ENCODE measurements at places on chromosomes 13 and 19.

GRCh38 chr13:32737679-32738078 is 151.4 kb downstream of the PDS5B start:
- no peak for DNase-seq

DNA sequence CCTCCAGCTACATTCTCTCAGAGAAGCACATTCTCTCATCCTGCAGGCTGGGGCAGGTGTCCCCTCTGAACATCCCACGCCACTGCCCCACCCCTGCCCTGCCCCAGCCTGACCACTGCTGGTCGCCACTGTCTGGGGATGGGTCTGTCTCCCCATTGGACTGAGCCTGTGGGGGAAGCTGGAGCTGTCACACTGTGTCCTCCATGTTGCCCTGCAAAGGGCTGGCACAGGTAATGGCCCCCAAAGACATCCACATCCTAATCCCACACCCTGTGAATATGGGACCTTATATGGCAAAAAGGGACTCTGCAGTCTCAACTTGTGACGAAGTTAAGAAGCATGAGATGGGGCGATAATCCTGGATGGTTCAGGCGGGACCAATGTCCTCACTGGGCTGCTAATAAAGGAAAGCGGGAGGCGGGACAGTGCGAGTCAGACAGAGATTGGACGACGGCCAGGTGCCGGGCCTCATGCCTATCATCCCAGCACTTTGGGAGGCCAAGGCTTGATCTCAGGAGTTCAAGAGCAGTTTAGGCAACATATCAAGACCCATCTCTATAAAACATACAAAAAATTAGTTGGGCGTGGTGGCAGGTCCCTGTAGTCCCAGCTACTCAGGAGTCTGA is 9.1 kb downstream of the AP2S1 start:
- no peak for DNase-seq

DNA sequence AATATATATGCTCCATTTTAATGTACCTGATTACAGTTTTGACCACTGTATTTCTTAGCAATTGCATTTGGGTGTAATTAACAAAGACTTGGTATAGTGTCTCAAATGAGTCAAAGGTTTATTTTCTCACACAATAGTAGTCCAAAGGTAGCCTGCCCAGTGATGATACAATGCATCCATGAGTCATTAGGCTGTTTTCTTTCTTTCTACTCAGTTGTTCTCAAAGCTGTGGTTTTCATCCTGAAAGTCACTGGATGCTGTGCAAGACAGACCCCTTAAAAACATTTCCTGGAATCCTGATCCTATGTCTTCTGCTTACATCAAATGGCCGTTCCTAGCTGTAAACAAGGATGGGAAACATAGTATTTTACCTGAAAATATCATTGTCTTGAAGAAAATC is 651.2 kb upstream of the MIR17HG start:
- no peak for DNase-seq

GRCh38 chr13:76213423-76213904 is 577.3 kb downstream of the LMO7 start:
- no peak for DNase-seq

GRCh38 chr13:48493066-48493765 is 39.7 kb downstream of the RCBTB2 start:
- no peak for DNase-seq

GRCh38 chr19:11053817-11054195 is 35.5 kb upstream of the LDLR start:
- DNase-seq = no peak

GRCh38 chr13:102729560-102730270 is 34.9 kb upstream of the METTL21C start:
- DNase-seq = no peak

- no peak for DNase-seq
Measured at GRCh38 chr19:10085641-10086590, at the start of gene SHFL. SHFL (plus strand) TSS chr19:10086317; CDS start chr19:10086428, 111 bp downstream.

DNA sequence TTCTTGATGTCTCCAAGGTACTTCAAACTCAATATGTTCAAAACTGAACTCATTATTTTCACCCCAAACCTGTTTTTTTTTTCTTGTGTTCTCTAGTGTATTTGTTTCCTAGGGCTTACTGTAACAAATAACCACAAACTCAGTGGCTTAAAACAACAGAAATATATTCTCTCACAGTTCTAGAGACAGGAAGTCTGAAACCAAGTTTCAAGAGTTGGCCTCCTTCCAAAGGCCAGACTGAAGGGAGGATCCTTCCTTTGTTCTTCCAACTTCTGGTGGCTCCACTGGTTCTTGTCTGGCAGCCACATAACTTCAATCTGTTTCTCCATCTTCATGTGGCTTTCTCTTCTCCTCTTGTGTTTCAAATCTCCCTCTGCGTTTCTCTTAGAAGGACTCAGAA is 62.0 kb upstream of the PDCD5 start:
- DNase-seq = no peak

DNA sequence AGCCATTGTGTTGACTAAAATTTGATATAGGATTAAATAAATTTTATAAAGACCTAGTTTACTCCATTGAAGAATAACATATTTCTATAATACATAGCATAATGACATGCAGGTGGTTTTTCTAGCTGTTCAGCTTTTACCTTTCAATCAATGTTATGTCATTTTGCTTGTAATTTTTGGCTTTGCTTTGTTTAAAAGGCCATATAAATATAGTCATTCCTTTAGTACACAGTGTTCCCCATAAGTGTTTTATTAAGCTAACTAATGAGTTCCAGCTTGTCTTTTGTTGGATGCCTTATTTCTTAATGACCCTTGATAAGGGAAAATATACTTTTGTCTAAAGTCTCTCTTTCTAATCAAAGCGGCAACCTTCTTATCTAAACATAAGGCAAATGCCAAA is 906.3 kb upstream of the GPC6 start:
- DNase-seq = no peak

DNA sequence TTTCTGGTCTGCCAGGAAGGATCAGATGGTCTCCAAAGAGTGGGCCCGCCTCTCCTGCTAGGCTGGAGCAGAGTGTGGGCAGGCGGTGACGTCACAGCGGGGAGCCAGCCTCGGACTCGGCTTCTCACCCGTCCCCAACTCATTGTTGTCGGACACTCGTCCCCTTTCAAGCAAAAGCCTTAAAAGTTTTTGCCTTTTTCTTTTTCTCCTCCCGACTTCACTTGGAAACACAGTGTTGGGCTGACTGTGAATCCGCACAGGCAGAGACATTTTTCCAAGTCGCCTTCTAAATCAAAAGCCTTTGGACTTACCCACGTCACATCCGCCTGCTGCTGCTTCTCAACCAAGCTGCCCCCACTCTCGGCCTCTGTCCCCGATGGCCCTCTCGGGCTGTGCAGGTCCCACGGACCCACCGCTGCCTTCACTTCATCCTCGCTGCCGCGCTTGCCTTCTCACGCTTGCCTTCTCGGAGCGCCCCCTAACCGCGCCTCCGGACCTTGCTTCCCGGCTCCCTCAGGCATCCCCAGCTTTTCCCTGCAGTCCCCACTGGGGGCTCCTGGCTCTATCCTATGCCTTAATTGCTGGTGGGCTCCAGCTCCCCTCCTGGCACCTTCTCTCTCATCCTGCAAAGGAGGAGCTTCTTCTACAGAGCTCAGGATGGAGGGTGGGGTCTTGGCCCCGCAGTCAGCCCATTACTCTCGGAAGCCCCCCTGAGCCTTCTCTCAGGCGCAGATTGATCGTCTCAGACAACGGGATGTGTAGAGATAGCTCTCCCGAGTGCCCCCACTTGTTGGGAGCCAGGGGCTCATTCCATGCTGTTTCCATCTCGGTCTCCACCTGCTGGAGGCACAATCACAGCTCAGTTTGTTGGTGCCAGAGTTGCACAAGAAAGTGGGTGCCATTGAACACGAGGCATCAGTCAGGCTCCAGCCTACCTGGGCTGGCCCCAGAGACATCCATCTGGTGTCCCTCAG is 3.9 kb upstream of the ZNF135 start:
- DNase-seq = no peak

- DNase-seq = no peak
Measured at GRCh38 chr13:24495151-24495729, 17.3 kb downstream of the PARP4 start.

DNA sequence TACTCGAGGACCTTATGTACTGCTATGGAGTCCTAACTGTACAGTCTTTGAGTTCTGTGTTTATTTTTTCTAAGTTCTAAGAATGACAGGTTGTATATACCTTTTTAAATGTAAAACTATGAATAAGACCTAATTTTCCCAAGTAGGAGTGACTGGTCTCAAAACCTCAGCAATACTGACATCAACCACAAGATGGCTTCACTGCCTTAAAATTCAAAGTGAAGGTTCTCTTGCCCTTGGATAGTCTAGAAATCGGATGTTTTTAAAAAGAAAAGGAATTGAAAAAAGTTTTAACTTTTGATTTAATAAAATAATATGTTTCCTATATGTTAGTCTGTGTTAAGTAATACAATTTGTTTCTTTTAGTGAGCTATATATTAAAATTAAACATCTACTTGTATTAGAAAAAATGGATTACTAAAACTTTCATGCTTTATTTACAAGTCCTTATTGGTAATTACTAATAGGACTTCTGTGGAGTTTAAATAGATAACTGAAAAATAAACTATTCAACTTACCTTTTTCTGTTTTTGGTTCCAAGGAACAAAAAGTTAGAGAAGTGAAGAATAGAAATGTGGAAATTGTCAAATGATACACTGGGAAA is 52.0 kb downstream of the TDRD3 start:
- DNase-seq = no peak

GRCh38 chr13:113499936-113500335 is 9.4 kb upstream of the DCUN1D2 start:
- DNase-seq = no peak

DNA sequence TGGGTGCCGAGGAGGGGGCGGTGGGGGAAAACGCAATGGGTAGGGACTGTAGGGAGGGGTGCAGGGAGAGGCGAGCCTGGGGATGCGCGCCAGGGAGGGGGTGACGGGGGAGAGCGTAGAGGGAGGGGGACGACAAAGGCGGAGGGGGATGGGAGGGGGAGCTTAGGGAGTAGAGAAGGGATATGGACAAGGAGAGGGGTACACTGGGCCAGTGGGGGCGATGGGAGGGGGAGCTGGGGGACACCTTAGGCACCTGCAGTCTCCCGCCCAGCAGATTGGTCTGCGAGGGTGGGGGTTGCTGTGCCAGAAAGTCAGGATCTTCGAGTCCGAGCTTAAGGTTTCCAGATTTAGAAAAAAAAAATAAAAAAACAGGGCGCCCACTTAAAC is 15.7 kb downstream of the CCDC124 start:
- DNase-seq = no peak

- no peak for DNase-seq
Measured at GRCh38 chr13:106472621-106473020, 62.8 kb downstream of the EFNB2 start.

- DNase-seq = no peak
Measured at GRCh38 chr19:28169168-28169887, 1043.6 kb downstream of the UQCRFS1 start.

DNA sequence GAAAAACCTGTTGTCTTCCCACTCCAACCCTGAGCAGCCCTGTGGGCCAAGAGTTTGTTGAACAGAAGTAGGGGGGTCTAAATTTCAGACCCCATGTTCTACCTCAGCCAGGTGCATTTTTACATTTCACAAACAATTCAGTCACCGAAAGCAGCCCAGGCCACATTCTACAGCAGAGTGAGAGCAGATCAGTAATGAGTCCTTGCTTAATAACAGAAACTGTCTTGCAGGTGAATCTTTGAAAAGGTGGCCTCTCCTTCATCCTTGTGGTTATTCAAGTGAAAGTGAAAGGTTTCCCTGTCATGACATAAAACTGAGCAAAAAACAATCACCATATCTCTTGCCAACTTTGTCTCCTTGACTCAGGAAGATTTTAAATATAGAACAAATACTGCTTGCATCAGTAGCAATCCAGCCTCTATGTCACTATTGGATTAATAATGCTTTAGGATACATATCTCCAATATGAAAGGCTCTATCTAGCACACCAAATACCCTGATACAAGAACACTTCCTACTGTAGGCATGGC is 670.2 kb downstream of the DIAPH3 start:
- DNase-seq = no peak

- DNase-seq = no peak
Measured at GRCh38 chr13:32791545-32792172, 205.4 kb downstream of the PDS5B start.

- DNase-seq = no peak
Measured at GRCh38 chr19:29677001-29677817, 11.9 kb downstream of the PLEKHF1 start.

- DNase-seq = no peak
Measured at GRCh38 chr13:113152984-113153809, 5.3 kb upstream of the PROZ start.

DNA sequence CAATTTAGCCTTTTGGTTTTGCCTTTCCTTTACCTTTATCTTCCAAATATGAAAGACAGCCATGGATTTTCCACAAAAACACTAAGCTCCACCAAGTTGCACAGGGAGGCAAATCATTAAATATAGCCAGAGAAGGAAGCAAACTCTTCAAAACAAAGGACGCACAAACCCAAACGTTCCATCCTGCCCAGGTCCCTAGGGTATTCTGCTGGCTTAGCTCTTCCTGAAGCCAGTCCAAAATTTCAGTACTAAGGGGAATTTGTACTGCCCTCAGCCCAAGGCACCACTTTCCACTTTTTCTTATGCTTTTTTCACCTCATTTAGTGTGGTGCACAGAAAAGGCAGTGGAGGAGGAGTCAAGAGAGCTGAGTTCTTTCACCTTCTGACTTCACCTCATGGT is 169.9 kb downstream of the FLT1 start:
- DNase-seq = no peak

- DNase-seq = no peak
Measured at GRCh38 chr19:36110487-36111199, at the start of gene OVOL3. OVOL3 (plus strand) TSS chr19:36111143; CDS start chr19:36111203, 60 bp downstream.

DNA sequence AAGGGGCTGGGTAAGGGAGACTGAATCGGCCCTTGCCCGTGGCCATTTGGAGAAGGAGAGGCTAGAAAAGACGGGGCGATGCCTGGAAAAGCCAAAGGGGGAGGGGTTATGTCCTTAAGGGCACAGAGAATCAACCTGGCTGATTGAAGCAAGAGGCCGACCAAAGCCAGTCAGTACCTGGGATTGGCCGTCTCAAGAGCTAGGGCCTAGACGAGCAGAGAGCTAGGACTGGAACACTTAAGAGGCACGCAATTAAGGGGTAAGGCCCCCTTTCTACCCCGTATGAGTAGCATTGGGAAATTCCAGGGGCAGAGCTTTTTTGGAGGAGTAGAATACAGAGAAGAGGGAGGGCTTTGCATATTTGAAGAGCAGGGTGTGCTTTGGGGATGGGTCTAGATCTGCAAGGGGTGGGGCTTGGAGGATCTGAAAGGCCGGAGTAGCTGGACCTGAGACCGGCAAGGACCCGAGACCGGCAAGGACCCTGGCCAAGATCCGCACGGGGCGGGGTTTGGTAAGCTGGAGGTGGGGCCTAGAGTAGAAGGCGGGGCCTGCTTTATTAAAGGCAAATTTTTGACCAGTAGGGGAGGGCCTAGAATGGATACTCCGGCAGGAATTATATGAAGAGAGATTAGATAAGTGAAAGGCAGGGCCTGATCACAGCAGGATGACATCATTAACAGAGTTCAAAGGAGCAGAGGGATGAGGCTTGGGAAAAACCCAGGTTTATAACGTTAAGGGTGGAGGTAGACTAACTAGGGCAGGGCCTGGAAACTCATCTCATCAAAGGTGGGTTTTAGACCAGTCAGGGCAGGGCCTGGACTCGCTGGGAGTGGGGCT is 10.7 kb upstream of the CACNG6 start:
- no peak for DNase-seq

Data from omental fat pad (tissue), 4 donors.